ENCODE measurements at places on chromosomes 11 and 22.

- no peak for DNase-seq
Measured at GRCh38 chr11:66881927-66882452, 25.1 kb downstream of the LRFN4 start.

DNA sequence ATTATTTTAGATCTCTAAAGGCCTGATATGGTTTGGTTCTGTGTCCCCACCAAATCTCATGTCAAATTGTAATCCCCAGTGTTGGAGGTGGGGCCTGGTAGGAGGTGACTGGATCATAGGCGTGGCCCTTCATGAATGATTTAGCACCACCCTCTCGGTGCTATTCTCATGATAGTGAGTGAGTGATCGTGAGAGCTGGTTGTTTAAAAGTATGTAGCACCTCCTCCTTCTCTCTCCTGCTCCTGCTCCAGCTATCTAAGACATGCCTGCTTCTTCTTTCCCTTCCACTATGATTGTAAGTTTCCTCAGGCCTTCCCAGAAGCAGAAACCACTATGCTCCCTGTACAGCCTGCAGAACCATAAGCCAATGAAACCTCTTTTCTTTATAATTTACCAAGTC, 114.1 kb downstream of the SERGEF start:
- DNase-seq, result no peak

- no peak for DNase-seq
Measured at GRCh38 chr11:59719556-59719955, 5.9 kb upstream of the OR10V1 start.

GRCh38 chr11:115939731-115940421, 435.7 kb upstream of the CADM1 start:
- DNase-seq, result no peak

DNA sequence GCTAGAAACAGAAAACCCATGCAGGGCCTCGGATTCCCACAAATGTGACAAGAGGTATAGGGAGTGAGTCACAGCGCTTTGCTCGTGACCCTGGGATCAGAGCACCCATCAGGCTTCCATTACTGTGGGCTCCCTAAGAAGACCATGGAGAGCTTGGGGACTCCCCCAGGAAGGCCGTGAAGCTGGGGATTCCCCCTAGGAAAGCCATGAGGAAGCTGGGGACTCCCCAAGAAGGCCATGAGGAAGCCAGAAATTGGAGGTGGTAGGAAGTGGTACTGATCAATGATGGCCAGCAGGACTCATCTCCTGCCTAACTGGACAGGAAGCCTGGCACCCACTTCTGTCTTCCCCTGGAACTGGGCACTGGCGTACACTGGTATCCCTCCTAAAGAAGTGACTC, 10.1 kb upstream of the DCPS start:
- DNase-seq, result no peak

GRCh38 chr11:24880962-24881361, 384.1 kb downstream of the LUZP2 start:
- DNase-seq, result no peak

DNA sequence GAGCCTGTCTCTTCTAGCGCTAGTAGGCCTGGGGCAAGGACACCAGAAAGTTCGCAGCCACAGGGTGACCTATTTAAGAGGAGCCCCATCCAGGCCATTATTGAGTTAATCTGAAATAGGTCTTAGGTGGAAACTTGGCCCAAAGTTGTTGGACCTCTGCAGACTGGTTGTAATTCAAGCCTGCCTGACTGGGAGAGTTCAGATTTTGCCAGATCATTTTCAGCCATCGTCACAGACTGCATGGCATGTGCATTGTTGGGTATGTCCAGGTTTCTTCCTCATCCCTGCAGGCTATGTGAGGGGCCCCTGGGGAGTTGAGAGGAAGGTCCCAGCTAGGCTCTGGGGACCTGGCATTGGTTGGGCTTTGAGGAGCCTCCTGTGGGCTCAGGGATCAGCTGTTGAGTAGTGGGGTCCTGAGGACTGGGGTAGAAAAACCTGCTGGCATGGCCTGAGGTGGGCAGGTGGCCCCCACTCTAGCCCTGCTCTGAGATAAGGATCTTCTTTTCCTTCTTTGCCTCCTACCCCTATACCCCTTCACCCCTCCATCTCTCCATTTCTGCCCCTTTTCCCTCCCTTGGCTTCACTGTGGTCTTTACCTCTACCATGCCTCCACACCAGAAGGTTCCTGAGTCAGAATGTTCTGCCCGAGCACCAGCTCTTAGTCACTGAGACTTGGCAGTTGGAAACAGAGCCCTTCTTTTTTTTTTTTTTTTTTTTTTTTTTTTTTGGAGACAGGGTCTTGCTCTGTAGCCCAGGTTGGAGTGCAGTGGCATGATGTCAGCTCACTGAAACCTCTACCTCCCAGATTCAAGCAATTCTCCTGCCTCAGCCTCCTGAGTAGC, 112.7 kb downstream of the MORC2 start:
- DNase-seq, result no peak

DNA sequence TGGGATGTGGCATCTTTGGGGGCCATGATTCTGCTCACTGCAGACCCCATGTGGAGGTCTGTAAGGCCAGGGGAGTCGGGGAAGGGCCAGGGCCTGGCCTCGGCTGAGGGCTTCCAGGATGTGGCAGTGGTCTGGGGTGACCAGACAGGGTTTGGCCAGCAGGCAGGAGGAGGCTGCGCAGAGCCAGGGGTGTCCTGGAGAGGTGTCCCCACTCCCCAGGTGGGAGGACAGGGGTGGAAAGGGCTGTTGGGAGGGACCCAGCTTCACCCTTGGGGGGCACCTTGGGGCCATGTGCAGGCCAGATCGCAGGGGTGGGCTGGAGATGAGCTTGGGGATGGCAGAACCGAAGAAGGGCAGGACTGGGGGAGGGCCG, 3.4 kb downstream of the PANX2 start:
- no peak for DNase-seq

- no peak for DNase-seq
Measured at GRCh38 chr11:44785856-44786607, 59.3 kb downstream of the TSPAN18 start.

Measured in SJSA1 (cell line).